ENCODE measurements at places on chromosomes 3 and 15. TPM values are rescaled to one million over a fixed set of nuclear protein-coding genes. Genes with fewer than 3 reads are reported as not detected.

WDR49 gene
- 0.45 TPM for total RNA-seq

TTC23 gene
- total RNA-seq, result 39.5 TPM

CD96 gene
- total RNA-seq, result 2.2 TPM

NCBP2 gene
- total RNA-seq, result 38.2 TPM

DNA sequence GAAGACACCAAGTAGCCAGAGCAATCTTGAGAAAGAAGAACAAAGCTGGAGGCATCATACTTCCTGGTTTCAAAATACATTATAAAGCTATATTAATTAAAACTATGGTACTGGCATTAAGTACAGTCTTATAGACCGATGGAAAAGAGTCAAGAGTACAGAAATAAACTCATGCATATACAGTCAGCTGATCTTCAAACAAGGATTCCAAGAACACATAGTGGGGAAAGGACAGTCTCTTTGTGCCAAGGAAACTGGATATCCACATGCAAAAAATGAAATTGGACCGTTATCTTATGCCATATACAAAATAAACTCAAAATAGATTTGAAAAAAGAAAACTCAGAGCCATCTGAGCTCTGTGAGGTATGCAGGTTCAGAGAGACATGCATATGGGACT is 57.4 kb downstream of the SERP1 start:
- DNase-seq, result no peak

DNA sequence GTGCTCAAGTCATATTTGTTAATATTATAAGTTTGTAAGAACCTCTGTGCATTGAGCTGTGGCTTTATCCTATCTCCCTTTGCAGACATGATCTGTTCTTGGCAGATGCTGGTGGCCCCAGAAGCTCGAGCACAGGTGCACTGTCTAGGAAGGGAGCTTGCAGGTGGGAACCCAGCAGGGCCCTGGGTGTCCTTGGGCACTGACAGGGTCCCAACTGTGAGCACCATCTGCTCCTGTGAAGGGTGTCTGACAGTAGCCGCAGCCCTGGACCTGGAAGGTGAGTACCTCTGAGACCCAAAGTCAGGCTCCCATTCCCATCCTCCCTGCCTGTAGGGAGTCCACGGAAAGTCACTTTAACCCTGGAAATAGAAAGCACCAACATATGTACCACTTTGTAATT is 2.4 kb upstream of the REC114 start:
- no peak for DNase-seq

DNA sequence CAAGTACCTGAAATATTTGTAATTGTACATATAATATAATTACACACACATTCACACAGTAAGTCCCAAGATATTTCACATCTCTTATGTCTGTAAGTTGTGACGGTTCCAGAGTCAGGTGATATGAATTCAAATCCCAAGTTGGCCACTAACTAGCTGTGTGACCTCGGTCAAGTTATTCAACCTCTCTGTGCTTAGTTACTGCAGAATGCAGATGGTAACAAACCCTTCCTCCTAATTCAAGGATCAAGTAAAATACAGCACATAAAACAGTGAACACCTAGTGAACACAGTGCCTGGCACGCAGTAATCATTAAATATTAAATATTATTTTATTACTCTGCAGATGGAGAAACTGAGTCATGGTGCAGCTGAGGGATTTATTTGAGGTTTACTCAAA is 6.9 kb downstream of the PRICKLE2 start:
- no peak for DNase-seq

DNA sequence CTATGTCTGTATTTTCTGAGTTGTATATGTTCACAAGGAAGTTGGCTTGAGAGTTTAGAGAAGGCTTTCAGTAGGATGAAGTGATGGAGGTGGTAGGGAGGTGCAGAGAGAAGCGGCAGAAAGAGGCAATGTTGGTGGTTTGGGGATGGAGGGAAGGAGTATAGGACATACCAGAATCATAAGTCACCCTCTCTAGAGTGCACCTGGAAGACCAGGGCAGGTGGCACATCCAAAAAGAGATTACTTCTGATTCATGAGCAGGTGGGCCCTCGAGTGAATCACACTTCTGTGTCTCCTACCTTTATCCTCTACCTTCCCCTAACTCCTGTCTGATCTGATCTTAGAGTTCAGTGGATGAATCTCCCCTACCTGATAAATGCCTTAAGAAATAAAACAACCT is 41.8 kb upstream of the MRPL3 start:
- no peak for DNase-seq

DNA sequence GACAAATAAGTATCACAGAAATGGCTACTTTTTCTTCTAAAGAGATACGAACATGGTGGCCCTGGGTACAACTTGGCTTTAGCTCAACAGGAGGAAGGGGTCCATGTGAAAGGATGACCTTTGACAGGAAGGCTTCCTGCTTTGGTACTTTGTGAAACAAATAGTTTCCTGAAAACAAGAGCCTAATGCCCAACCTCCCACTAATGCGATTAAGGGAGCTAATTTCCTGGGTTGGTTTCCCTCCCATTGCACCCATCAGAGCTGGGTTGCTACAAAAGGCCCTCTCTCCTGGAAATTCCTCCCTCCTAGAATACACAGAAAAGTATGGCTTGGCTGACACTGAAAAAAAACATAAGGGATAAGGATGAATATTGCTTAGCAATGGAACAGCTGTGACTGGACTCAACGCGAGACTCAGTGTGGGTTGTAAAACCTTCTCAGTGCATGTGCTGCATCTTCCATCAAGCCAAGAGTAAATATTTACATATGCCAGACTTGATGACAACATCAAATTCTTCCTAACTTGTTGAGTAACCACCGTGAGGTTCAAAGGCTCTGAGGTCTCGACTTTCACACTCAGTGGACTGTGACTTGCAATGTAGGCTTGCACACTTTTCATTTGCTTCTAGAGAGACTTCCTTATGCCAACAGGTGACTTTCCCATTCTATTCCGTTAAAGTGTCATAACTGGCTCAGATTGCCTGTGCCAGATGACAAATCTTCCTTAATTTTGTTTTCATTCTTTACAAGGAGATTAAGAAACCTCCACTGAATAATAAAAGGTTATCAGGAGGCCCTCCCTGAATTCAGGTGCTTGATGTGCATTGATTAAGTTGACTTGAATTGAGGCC is 60.1 kb downstream of the ADAMTS9 start:
- DNase-seq, result no peak

- no peak for DNase-seq
These were observed 75.7 kb upstream of the TNFSF10 start for GRCh38 chr3:172598904-172599303.

DNA sequence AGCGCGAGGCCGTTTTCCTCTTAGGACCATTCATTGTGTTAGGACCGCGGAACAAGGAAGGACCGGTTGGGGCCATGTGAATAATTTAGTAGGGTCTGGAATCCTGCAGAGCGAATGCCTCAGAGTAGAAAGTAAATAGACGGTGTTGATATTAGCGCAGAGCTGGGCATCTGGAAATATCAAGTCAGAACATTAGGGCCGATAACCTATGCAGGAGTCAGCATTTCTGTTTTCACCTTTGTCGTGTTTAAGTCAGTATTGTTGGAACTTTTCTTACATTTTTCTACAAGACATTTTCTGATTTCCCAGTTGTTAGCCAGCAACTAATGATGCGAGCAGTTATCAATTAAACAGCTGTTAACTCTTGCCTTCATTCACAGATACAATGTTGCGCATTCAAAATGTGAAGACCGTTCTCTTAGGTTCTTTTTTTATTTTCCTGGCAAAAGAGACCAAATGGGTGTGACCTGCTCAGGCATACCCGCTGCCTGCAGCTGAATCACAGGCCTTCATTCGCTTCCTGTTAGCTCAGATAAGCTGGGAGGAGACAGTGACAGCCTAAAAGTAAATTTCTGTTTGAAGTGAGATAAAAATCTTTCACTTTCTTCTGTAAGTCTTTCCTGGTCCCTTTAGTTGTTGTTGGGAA is 966 bp upstream of the PKM start:
- DNase-seq, result peak; percentile 67

GRCh38 chr15:59160880-59161593 is 45.6 kb upstream of the LDHAL6B start:
- DNase-seq, result no peak

- no peak for DNase-seq
These were observed 165.1 kb downstream of the PPM1L start for GRCh38 chr3:160921020-160921635.

DNA sequence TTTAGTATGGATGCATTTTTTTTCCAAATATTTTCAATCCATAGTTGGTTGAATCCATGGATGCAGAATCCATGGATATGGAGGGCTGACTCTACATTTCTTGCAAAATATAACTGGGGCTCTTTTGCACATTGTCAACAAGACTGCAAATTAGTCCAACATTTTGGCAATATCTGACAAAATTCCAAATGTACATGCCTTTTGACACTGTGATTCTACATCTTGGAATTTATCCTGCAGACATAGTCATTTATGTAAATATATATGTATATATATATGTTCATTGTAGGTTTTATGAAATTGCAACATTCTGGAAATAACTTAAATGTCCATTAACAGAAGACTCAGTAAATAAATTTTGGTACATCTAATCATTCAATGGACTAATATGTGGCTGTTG is 203.0 kb downstream of the THRB start:
- no peak for DNase-seq

DNA sequence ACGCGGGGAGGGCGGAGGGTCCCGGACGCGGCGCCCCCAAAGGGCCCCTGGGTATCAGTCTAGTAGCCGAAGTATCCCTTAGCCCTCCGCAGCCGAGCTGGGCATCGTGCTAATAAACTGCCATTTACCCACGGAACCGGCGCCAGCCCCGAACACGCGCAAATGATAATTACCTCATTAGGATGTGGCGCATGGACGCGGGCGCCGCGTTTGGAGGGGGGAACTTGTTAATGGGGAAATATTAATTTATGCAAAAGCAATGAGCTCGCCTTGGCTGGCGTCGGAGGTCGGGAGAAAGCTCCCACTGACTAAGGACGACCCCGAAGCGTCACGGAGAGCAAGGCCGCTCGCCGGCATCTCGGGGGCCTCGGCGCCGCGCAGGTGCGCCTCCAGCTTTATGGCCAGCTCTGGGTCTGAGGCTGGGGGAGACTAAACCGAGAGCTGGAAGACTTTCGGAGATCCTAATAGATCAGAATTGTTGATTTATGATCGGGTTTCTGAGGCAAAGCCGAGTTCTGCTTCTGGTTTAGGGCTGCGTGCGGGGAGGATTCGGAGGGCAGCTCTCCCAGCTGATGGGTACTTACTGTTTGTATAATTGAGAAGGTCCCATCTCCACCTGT is 474 bp upstream of the FEZF2 start:
- DNase-seq, result no peak

Data from prostate gland (tissue), 2 donors.